Nucleus accumbens (tissue), 56 donors: ENCODE measurements at places on chromosomes 6 and 20.

DNA sequence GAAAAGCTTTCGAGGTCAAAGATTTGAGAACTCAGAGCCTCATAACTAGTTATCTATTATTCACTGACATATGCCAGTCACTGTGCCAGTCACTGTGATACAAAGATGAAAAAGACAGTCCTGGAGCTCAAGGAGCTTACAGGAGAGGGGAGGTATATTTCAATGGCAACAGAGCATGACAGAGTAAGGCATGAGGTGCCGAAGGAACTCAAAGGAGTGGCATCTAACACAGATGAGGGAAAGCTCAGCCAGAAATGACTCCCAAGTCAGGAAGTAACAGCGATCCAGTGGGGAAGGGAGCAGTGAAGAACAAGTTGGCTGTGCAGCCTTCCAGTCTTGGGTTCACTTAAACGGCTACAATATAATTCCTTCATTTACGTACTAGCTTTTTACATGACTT, 46.6 kb downstream of the DTNBP1 start:
- DNase-seq: no peak

GRCh38 chr6:147935656-147936055, 407.0 kb upstream of the SASH1 start:
- no peak for DNase-seq

- no peak for DNase-seq
Observed at GRCh38 chr6:110590821-110591351, 114.5 kb upstream of the SLC22A16 start.

DNA sequence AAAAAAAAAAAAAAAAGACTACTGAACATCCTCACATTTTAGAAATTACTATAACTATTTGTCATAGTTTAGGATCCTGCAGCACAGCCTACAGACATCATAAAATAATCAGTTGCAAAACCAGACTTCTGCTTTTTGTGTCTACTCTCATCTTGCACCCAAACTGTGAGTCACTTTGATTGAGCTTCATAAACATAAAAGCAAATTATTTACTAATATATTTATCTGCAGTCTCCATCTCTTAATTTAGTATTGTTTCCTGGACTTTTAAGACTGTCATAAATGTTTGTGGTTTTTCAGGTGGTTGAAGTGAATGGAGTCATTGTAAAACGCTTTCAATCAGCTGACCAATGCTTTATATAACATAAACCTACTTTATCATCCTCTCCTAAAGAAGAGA, 14.8 kb upstream of the CALHM6 start:
- no peak for DNase-seq

DNA sequence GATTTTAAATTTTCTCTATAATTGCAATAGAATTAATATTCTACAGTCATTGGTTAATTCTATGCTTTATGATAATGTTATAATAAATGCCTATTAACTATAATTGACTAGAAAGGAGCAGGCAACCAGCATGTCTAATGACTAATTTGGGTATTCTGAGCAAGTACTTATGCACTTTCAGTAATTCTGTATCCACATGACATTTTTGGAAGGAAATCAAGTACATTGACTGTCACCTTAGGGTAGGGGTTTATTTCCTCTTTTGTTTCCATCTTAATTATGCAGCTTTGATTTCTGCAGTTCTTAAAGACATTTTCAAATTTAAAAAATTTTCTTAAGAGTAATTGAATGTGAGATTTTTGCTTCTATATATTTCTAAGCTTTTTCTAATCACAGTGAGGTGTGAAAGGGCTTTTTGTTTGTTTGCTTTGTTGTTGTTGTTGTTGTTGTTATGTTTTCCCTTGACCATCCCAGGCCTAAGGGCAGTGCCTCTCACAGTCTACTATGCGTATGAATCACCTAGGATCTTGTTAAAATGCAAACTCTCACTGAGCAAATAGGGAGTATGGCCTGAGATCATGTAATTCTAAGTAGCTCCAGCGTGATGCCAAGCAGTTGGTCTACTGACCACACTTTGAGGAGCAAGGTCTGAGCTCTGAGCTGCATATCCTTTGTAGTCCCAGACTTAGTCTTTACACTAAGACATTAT, 467.1 kb upstream of the RNF217 start:
- no peak for DNase-seq

DNA sequence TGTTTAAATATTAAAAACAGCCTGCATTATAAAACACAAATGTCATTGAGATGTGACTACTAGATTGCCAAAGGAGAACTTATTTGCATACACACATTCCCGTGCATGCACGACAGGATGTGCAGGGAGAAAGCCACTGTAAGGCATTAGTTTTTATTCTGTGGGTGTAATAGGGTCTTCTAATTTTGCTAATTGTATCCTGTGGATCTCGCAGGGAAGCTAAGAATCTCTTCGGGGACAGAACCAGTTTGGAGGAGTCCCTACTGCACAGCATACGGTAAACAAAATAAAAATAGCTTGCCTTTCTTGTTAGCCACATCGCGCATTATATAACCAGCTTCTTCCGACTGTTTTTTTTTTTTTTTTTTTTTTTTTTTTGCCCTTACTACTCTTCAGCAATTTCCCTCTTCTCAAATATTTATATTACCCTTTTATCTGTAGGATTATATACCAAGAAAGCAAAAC, 2.0 kb downstream of the ATXN1 start:
- DNase-seq: no peak

DNA sequence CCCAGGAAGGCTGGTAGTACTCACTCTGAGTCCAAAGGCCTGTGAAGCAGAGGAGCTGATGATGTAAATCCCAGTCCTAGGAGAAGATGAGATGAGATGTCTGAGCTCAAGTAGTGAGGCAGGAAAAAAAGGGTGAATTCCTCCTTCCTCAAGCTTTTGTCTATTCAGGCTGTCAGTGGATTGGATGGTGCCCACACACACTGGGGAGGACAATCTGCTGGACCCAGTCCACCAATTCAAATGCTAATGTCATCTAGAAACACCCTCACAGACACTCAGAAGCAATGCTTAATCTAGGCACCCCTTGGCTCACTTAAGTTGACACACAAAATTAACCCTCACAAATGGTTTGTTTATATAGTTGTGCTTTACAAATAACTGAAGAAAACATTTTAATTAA, 94.6 kb downstream of the CD109 start:
- no peak for DNase-seq

GRCh38 chr6:170019818-170020583, 268.6 kb downstream of the ERMARD start:
- DNase-seq: no peak

DNA sequence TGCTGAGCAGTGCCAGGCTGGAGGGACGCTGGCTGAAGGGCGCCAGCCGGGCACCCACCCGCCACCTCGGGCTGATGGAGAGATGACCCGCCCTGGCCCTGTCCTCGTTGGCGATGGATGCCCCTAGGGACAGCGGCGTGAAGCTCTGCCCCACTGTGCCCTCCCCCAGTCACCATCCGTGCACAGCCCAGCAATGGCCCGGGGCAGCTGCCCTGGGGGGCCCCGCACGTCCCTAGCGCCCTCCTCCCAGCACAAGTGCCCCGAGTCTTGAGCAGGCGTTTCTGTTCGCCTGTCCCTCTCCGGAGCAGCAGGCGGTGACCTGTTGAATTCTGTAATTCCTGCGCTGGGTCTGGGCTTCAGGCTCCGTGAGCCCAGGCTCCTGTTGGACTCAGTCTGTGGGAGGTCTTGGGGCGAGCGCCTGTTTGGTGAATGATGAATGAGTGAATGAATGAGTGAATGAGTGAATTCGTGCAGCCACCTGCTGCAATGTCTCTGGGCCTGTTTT, 36.8 kb upstream of the CHRNA4 start:
- no peak for DNase-seq

DNA sequence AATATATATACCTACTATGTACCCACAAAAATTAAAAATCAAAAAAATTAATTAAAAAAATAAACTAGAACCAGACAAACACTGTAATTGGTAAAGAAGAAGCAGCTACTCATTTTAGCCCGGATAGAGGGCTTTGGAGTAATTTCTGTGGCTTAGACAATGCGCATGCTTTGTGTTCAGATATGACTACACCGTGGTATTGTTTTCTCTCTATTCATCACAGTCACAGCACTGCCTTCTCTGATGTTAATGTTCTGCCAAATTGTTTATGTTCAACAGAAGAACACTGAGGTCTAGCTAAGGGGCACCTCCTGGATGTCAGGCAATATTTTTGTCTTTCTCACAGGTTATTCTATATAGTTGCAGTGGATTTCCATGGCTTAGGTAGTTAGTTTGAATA, 77.5 kb upstream of the GJE1 start:
- DNase-seq: no peak

DNA sequence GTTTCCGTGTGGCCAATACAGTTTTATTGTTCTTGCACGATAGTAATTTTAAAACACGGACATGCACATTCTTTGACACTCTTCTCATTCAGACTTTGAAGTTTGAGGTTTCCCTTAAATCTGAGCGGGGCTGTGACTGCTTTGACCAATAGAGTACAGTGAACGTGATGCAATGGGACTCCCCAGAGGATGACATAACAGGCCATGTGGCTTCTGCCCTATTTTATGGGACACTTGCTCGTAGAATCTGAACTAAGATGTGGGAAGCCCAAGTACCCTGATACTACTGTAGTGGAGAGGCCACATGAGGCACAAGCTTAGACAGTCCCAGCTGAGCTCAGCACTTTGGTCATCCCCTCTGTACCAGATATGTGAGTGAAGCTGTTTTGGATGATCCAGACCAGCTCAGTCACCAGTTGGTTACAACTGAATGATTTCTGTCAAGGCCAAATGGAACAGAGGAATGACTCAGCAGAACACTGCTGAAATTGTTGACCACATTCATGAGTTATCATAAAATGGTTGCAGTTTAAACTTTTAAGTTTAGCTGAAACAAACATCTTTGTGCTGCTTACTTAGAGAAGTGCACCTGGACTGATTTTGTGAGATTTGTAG, 279.4 kb downstream of the RFPL4B start:
- DNase-seq: no peak

GRCh38 chr6:84428300-84428907, 201.0 kb upstream of the CEP162 start:
- no peak for DNase-seq

GRCh38 chr6:106085692-106085983, 498 bp upstream of the PRDM1 start:
- DNase-seq: no peak

DNA sequence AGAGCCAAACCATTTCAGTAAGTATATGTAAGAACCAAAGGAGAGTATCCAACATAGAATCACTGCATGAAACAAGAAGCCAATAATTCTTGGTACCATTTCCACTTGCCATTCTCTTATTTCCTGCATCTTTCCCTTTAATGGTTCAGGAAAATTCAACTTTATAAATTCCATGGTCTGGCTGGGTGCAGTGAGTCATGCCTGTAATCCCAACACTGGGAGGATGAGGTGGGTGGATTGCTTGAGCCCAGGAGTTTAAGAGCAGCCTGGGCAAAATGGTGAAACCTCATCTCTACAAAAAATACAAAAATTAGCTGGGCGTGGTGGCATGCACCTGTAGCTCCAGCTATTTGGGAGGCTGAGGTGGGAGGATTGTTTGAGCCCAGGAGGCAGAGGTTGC, 21.2 kb downstream of the NHLRC1 start:
- no peak for DNase-seq

DNA sequence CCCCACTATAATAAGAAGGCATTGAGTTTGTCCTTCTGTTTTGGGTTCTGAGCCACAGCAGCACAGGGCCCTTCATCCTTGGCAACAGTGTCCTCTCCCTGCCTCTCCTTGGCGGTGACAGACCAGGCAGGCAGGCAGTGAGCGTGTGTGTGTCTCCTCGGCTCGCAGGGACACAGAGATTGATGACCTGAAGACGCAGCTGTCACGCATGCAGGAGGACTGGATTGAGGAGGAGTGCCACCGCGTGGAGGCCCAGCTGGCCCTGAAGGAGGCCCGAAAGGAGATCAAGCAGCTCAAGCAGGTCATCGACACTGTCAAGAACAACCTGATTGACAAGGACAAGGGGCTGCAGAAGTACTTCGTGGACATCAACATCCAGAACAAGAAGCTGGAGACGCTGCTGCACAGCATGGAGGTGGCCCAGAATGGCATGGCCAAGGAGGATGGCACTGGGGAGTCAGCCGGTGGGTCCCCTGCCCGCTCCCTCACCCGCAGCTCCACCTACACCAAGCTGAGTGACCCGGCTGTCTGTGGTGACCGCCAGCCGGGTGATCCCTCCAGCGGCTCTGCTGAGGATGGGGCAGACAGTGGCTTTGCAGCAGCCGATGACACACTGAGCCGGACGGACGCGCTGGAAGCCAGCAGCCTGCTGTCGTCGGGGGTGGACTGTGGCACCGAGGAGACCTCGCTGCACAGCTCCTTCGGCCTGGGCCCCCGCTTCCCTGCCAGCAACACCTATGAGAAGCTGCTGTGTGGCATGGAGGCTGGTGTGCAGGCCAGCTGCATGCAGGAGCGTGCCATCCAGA, 24.0 kb downstream of the SDCBP2 start:
- no peak for DNase-seq

DNA sequence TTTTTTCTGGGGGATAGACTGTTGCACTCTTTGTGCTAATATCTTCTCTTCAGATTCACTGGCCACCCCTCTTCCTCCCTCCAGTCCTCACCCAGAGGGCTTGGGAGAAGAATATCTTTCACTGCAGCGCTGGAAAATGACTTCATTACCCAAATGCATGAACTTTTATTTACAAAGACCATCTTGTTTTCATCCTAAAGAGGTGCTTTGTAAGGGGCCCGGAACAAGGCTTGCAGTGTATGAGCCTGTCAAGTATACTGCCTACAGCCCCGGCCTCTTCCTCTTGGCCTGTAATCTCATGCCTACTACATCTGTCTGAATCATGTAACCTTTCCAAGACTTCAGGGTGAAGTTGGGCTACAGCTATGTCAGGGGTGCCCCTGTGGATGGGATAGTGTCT, 554 bp upstream of the LAMA4 start:
- DNase-seq: no peak

DNA sequence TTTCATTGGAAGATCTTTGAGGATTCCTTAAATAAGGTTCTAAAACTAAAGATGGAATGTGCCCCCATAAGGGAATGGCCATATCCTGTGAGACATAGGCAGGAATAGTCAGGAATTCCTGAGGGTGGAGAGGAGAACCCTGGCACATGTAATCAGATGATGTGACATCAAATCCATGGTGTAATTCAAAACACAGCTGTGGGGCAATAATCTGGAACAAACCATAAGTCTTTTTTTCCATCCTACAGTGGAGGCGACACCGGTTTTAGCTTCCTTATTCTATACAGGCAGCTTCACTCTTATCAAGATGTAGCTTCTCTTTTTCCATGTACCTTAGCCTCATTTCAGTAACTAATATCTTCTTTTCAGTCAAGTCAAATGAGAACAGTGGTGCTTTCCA, 133.6 kb upstream of the CITED2 start:
- DNase-seq: no peak
